ENCODE measurements at places on chromosomes 13 and 19. TPM values are rescaled to one million over a fixed set of nuclear protein-coding genes. Genes with fewer than 3 reads are reported as not detected.

- H3K4me1 ChIP-seq, result no peaks in the 10 kb centered on the region
- H3K27me3 ChIP-seq, result no peaks in the 10 kb centered on the region
- no peak overlapping the region for H3K27ac ChIP-seq
- H3K4me3 ChIP-seq, result no peak overlapping the region
- DNase-seq, result no peak
These were observed 725.2 kb upstream of the SLITRK1 start for GRCh38 chr13:84607261-84608013.

DNA sequence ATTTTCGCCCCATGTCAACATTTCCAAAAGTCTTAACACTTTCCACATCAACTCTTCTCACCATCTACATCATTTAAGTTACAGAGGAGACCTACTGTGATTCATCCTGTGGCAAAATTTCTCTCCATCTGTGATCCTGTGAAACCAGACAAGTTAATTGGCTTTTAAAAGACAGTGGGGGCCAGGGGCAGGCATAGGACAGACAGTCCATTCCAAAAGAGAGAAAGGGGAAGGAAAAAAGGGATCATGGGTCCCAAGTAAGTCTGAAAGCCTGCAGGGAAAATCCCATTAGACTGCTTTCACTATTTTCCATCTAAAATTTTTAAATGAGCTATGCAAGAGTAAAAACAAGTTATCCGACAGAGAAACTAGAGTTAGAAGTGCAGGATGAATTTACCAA lies 121.0 kb downstream of the MRPL57 start:
- H3K4me1 ChIP-seq, result peaks cover 16% of the 10 kb centered on the region
- H3K27ac ChIP-seq, result peak overlapping the region; percentile 79
- H3K4me3 ChIP-seq, result peak overlapping the region; percentile 99
- no peak for DNase-seq
- no peaks in the 10 kb centered on the region for H3K36me3 ChIP-seq

GRCh38 chr13:41315443-41316047 lies 4.5 kb downstream of the NAA16 start:
- no peaks in the 10 kb centered on the region for H3K27me3 ChIP-seq
- H3K4me1 ChIP-seq, result peaks cover 37% of the 10 kb centered on the region
- DNase-seq, result no peak

- H3K36me3 ChIP-seq, result no peaks in the 10 kb centered on the region
- peaks cover 47% of the 10 kb centered on the region for H3K4me1 ChIP-seq
- peak within 1 kb of the TSS; percentile 49 for H3K27ac ChIP-seq
- peaks cover 67% of the 10 kb centered on the region for H3K27me3 ChIP-seq
- DNase-seq, result peak; percentile 85
These were observed at the start of gene FGF9 for GRCh38 chr13:21670883-21671619. Gene FGF9, plus strand, starts transcription at chr13:21671073. Its CDS starts 840 bp downstream, at chr13:21671913.

DNA sequence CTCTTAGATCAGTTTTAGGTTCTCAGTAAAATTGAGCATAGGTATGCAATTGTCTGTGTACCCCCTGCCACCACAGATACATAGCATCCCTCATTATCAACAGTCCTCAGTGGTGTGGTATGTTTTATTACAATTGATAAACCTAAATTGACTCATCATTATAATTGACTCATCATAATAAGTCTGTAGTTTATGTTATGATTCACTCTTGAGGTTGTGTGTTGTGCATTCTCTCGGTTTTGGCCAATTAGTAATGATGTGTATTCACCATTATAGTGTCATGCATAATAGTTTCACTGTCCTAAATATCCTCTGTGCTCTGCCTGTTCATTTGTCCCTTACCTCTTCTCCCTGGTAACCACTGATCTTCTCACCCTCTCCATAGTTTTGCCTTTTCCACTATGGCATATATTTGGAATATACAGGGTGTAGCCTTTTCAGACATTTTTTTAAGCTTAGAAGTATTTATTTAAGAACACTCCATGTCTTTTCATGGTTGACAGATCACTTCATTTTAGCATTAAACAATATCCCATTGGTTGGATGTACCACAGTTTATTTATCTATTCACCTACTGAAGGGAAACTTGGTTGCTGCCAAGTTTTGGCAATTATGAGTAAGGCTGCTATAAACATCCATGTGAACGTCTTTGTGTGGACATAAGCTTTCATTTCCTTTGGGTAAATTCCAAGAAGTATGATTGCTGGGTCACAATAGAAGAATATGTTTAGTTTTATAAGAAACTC lies 1620.6 kb upstream of the MIR17HG start:
- no peak overlapping the region for H3K27ac ChIP-seq
- H3K36me3 ChIP-seq, result no peaks in the 10 kb centered on the region
- no peaks in the 10 kb centered on the region for H3K27me3 ChIP-seq
- no peak for DNase-seq

GRCh38 chr19:10830370-10830769 lies 5.6 kb downstream of the TMED1 start:
- peaks cover 6% of the 10 kb centered on the region for H3K4me1 ChIP-seq
- no peak overlapping the region for H3K27ac ChIP-seq
- no peaks in the 10 kb centered on the region for H3K27me3 ChIP-seq
- DNase-seq, result no peak

LILRA1 gene
- total RNA-seq, result 7.6 TPM

SYNE4 gene
- total RNA-seq, result 8.9 TPM

TLE2 gene
- 42.7 TPM for total RNA-seq

CCDC169 gene
- not detected for total RNA-seq

MIR17HG gene
- total RNA-seq, result 6.1 TPM

Data from lower lobe of right lung (tissue), 2 donors.